ENCODE measurements at places on chromosomes 16 and 17. TPM values are rescaled to one million over a fixed set of nuclear protein-coding genes. Genes with fewer than 3 reads are reported as not detected.

CACNG3 gene
- total RNA-seq: not detected

MT1F gene
- 0.85 TPM for total RNA-seq

DNA sequence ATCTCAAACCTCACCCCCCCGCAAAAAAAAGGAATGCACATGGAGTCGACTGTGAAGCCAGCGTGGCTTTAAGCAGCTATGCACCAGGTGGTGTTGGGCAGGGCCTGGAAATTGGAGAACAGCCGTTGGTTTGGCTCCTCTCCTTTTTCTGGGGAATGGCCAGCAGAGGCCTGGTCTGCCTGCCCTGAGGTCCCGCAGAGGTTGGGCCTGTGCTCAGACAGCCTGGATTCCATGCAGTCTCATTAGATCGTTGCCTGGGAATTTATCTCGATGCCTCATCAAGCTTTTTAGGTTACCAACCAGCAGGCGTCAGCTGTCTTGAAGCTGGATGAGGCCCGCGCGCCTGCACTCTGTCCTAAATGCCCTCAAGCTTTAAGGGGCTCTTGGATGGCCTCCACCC lies 9.8 kb downstream of the SLC12A3 start:
- no peaks in the 10 kb centered on the region for H3K4me1 ChIP-seq
- no peak overlapping the region for H3K4me3 ChIP-seq
- no peaks in the 10 kb centered on the region for H3K36me3 ChIP-seq
- no peak overlapping the region for H3K27ac ChIP-seq
- no peaks in the 10 kb centered on the region for H3K27me3 ChIP-seq

DNA sequence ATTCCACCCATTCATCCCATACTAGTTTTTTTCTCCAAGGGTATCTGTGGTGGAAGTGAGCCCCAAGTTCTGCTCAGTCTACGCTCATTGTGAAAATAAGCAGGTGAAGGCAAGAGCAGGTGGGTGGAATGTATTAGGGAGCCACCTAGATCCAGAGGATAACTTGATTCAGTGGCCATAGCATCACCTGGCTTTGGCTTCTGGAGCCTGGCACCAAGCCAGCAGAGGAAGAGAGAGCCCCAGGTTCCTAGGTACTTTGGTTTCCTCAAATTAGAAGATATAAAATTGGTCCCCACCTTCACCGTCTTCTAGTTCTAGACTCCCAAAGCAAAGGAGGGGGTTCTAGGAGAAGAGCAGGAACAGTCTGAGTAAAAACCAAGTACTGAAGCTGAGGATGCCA lies 4.1 kb downstream of the FXR2 start:
- H3K27me3 ChIP-seq: no peaks in the 10 kb centered on the region
- DNase-seq: no peak
- peaks cover 85% of the 10 kb centered on the region for H3K4me1 ChIP-seq
- H3K27ac ChIP-seq: peak overlapping the region; percentile 27
- H3K36me3 ChIP-seq: peaks cover 10% of the 10 kb centered on the region

GRCh38 chr16:66133643-66134338 lies 232.7 kb upstream of the CDH5 start:
- H3K27me3 ChIP-seq: peaks cover under 1% of the 10 kb centered on the region
- DNase-seq: no peak
- H3K4me3 ChIP-seq: no peak overlapping the region
- H3K36me3 ChIP-seq: no peaks in the 10 kb centered on the region

DNA sequence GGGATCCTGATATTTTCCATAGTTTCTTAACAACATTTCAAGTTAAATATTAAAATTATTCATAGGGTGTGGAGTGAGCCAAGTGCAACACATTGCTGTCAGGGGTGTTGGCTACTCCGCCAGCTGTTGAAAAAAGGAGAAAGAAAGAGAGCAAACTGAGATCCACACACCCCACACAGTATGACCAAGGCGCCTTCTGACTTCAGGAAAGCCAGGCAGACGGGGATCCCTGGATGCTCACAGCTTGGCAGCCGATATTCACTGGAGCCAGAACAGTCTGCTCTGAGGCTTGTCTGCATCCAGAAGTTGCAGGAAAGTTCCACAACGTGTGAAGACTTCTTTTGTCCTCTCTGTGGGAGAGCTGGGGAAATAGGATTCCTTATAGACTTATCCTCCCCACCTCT lies 9.3 kb downstream of the CHD9NB start:
- peaks cover 41% of the 10 kb centered on the region for H3K4me1 ChIP-seq
- H3K36me3 ChIP-seq: no peaks in the 10 kb centered on the region
- H3K27me3 ChIP-seq: peaks cover 32% of the 10 kb centered on the region
- peak overlapping the region; percentile 91 for H3K27ac ChIP-seq
- peak overlapping the region; percentile 54 for H3K4me3 ChIP-seq

GRCh38 chr16:31265329-31266245 lies 5.8 kb downstream of the ITGAM start:
- H3K27ac ChIP-seq: no peak overlapping the region
- no peaks in the 10 kb centered on the region for H3K36me3 ChIP-seq
- DNase-seq: no peak
- no peaks in the 10 kb centered on the region for H3K4me1 ChIP-seq
- H3K4me3 ChIP-seq: no peak overlapping the region
- peaks cover 66% of the 10 kb centered on the region for H3K27me3 ChIP-seq

DNA sequence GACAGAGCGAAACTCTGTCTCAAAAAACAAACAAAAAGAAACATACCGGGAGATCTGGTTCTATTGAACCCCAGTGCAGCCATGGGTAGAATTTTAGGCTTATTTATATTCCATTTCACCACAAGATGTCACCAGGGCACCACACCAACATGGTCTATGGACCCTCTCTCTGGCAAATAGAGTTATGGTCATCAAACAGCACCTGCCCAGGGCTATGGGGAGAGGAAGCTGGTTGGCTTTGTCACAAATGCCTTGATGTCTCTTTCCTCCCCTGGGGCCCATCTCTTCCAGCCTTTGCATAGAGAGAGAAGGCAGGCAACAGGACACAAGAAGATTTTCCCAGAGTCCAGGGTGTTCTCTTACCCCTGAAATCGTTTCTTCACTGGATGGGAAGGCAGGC lies 128.4 kb downstream of the WWOX start:
- no peak overlapping the region for H3K27ac ChIP-seq
- H3K27me3 ChIP-seq: no peaks in the 10 kb centered on the region
- no peak overlapping the region for H3K4me3 ChIP-seq
- H3K4me1 ChIP-seq: peaks cover 5% of the 10 kb centered on the region
- no peak for DNase-seq

- H3K4me1 ChIP-seq: peaks cover 59% of the 10 kb centered on the region
- no peaks in the 10 kb centered on the region for H3K27me3 ChIP-seq
- no peak for DNase-seq
- peak overlapping the region; percentile 84 for H3K4me3 ChIP-seq
Observed at GRCh38 chr17:29930409-29931010, 482 bp upstream of the SSH2 start.

DNA sequence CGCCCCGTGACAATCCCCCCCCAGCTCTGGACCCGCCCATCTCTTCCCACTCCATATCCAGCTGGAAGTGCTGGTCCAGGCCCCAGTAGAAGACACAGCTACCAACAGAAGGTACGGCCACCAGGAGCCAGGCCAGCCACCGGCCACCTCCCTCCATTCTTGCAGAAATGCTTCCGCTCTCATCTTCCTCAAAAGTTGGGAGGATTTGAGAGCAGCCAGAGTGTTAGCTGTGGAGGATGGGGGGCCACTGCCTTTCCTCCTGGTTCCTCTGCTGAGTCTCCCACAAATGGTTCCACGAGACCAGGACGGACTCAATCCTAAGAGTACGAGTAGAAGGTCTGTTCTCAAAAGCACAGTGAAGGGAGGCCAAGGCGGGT lies 78.3 kb downstream of the GAS7 start:
- peak overlapping the region; percentile 94 for H3K27ac ChIP-seq
- no peak overlapping the region for H3K4me3 ChIP-seq
- peaks cover 100% of the 10 kb centered on the region for H3K4me1 ChIP-seq
- H3K27me3 ChIP-seq: no peaks in the 10 kb centered on the region

Measured in left ventricle myocardium inferior (tissue), 1 donor.